T follicular helper cell (primary cell): ENCODE measurements at places on chromosomes 5 and 9.
A peak's percentile ranks its signal among the peaks of the same experiment; 100 is the strongest.

DNA sequence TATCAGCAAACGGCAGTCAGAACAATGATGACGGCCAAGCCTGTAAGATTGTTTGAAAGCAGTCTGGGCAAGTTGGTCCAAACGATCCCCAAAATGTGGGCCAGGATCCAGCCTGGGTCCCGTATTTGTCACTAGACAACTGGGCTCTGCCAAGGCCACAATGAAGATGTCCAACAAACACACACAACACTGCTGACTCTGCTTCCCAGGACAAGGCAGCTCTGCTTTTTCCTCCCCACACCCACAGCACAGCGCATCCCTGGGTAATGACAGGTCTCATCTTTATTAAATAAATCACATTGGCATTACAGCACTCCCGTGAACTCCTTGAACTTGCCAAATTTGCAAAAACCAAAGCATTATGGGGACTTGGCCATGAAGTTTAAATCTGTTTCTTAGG, 424.1 kb upstream of the ACTBL2 start:
- DNase-seq: no peak

- no peak for DNase-seq
Observed at GRCh38 chr5:143056792-143057579, 286.8 kb downstream of the ARHGAP26 start.

DNA sequence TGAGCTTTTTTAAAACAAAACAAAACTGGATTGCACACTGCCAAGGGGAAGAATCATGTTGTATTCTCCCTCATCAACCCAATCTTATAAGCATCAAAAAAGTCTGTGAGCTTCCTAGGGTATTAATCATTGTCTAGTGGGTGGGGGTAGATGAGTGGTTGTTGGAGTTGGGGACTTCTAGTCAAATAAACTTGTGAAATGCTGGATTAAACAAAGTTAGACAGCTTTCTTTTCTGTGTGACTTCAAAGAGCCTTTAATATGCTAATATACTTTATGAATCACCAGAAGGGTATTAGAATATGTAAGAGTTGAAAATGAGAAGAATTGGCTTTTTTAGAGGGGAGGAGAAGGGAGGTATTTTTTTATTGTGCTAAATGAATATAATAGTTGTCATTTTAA, 87.7 kb downstream of the GALNT10 start:
- no peak for DNase-seq

GRCh38 chr5:14237317-14238086, 94.4 kb downstream of the TRIO start:
- no peak for DNase-seq

DNA sequence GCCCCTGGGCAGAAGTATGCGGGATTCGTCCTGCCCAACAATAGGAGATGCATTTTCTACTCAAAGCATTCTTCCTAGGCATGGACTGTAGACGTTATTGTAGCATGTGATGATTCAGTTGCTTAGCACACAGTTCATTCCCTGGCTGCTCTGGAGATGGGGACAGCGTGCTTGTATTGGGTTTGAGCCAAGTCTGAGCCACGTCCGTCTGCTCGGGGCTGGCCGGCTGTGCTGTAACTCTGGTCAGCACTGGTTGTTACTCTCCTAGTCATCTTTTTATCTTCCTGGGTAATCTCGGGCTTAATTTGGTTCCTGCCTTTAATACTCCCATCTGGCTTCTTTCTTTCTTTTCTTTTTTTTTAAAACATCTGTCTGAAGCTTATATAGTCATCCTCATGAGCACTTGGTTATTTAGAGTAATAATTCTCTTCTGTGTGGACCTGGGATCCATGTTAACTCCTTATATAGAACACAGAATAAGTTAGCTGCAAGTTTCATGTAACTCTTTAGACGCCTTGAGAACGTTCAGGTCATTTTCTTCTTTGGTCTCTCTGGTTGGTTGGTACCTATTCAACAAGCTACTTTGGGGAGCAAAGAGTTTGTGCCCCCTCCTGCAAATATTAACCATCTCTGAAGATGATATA, 118.8 kb upstream of the RPS23 start:
- no peak for DNase-seq

DNA sequence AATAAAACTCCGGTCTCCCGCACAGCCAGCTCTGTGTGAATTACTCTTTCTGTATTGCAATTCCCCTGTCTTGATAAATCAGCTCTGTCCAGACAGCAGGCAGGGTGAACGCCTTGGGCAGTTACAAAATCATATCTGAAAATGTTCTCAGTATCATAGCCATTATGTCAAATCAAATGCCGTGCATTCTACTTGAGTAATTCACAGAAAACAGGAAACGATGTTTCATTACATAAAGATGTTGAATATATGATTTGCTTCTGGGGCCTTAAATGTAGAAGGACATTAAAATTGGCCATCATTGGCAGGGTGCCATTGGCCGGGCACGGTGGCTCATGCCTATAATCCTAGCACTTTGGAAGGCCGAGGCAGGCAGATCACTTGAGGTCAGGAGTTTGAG, 8.5 kb downstream of the POLR3G start:
- no peak for DNase-seq

DNA sequence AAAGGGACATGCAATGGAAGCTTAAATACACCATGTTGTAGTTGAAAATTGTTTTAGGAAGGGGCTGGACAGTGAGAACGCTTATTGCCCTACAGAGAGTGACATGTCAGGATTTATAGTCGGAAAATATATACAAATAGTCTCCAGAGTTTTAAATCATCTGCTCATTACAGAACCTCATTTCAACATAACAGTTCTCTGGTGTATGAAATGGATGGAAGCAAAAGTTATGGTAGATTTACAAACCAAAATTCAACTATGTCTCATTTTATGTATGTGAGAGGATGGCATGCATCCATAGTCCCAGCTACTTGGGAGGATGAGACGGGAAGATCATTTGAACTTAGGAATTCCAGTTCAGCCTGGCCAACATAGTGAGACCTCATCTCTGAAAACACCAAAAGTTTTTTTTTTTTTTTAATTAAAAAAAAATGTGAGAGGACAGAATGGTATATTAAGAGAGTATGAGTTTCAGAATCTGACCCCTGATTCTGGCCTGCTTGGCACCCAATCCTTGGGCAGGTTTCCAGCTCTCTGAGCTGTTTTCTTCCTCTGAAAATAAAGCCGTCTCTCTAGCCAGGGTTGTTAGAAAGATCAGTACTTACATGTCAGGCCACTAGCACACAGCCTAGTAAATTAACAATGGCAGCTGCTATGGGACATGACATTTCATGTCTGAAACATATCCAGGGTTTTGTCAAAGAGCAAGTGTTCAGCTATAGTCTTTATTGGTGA, 40.1 kb downstream of the IQGAP2 start:
- DNase-seq: no peak

DNA sequence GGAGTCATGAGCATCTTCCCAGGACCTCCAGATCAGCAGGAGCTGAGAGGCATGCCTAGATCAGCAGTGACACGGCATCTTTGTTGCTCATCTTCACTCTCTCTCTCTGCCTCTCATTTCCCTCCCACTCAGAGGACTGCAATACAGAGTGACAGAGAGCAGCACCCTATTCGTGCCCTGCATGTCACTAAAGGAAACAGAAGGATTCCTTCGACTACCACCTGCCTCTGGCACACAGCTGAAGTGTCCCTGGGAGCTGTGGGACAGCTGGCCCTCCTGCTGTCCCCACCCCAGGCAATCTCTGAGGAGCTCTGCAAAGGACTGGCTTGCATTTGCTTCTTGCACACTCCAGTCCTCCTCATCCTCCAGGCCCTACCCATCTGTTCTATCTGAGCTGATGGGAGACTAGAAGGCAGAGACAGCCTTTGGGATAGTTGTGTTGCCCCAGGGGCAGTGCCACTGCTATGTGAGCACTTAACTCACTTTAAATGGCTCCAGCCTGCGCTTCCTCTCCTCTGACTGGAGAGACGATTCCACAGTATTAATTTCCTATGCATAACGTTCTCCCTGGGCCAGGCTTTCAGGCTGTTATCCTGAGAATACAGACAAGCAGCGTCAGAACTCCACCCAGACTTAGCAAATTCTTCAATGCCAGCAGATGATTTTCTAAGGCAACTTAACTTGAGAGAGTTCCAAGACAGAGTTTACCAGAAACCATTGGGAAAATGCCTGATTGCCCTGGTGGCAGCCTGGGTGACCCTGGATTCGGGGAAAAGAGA, 167.6 kb upstream of the MAP1B start:
- DNase-seq: no peak

DNA sequence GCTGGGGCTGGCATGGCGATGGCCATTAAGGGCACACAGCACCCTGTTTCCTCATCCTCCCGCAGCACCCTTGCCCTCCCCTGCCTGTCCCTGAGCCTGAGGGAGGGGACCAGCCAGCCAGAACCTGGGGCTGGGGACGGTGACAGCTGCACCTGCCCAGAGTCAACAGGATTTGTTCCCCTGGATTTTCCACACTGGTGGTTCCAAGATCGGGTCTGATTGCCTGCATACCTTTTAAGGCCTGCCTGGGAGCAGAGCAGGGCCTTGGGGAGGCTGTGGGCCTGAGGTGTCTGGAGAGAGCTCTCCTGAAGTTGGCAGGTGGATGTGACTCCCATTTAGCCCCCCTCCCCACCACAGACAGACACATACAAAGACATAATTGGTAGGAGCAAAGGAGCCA, 61.0 kb upstream of the C5orf58 start:
- DNase-seq: no peak

DNA sequence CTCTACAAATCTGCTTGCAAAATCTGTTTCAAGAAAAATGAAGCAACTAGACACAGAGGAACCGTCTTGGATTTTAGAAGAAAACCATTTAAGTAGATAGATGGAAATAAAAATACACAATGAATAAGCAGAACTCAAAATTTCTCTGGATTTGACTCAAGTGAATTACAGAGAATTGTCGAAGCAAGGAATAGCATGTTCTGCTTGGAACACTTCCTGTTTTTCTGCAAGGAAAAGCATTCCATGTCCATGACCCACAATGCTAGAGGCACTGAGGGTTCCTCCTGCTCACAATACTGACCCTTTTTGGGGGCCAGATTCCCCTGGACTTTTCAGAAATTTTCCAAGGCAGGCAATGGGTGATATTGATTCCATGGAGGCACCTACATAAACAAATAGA, 29.8 kb downstream of the PRUNE2 start:
- DNase-seq: no peak

DNA sequence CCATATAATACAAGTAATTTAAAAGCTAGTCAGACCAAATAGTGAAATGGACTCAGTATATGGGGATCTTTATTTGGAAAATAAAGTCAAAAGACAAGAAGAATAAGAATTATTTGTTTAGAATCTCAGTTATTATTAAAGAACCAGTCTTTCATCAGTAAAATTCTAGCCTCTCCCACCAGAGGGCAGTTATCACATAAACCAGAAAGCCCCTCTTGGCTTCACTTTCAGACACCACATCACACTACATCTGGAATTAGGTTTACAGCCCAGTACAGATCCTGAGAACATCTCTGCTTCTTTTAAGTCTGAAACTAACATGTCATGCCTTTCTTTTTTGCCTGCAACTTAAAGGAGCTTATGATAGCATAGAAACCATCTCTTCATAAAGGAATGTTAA, 12.2 kb upstream of the HSPB3 start:
- DNase-seq: no peak

DNA sequence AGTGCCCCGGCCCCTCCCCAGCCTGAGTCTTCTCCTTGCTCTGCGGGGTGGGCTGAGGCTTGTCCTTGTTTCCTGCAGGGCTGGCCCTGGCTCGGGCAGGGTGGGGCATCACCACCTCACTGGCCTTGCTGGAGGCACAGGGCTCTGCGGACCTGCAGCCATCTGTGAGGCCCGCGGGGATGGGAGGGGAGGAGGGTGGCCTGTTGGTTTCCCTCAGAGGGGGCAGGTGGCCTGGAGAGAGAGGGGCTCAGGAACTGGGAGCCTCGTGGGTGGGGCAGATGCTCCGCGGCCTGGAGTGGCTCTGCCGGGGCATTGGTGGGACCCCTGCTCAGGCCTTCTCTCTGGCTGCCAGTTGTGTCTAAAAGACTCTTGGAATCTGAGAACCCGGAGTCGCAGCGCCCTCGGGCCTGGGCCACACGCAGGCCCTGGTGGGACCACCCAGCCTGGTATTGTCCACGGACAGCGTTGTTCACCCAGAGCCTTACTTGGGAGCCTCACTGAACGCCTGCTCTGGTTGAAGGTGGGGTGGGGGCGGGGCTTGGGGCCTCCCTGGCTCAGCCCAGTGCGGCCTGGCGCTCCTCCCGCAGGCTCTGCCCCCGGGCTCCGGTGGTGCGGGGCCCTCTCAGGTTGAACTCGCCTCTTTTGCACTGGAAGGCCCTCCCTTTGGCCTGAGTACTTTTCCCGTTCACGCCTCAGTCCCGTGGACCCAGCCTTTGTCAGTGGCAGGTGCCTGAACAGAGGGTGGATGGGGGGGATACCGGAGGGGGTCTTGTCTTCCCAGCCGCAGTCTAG, 111.3 kb downstream of the RXRA start:
- no peak for DNase-seq

DNA sequence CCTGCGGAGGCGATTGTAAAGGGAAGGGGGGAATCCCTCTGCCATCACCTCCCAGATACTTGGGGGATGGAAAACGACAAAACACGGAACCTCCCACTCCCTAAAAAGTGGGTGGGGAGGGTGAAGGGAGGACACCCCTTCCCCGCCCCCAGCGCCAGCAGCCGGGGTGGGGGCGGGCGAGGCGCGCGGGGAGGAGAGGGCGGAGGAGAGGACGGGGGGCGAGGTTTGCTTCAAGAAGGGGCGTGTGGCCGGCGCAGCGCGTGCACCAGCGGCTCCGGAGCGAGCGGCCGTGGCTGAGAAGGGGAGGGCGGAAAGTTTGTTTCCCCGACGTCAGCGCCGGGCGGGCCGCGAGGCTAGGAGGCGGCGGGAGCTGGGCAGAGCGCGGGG, at the start of gene PRRX2:
PRRX2 (plus strand) TSS at position 259 of the 387 bp plus-strand sequence. CDS start 221 bp downstream, outside the sequence.
- no peak for DNase-seq

- no peak for DNase-seq
Observed at GRCh38 chr9:137853392-137853995, 24.1 kb upstream of the CACNA1B start.

DNA sequence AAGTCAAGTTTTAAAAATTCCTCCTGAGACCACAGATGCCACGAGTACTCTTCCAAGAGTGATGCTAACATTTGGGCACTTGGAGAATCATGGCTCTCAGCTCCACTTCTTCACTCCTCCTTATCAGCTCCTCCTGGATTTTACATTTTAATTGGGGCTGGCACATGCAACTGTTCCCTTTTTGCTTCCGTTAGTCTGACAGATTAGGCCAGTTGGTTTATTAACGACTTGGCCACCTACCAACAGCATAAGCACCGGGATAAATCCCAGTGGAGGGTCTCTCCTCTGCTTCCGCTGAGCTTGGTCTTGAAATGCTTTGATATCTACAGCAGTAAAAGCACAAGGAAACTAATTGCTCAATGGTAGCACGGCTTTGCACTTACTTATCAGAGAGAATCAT, 134.6 kb upstream of the RASEF start:
- no peak for DNase-seq

- DNase-seq: no peak
Observed at GRCh38 chr9:79962836-79963235, 391.1 kb downstream of the TLE4 start.

- no peak for DNase-seq
Observed at GRCh38 chr9:100099722-100100042, 639 bp downstream of the INVS start.

GRCh38 chr9:131709771-131710431, 30.0 kb downstream of the RAPGEF1 start:
- DNase-seq: peak; percentile 47

GRCh38 chr5:180235077-180235476, 26.1 kb upstream of the RASGEF1C start:
- DNase-seq: no peak

- no peak for DNase-seq
Observed at GRCh38 chr5:61808091-61808490, 476.0 kb downstream of the ZSWIM6 start.
